T follicular helper cell (primary cell): ENCODE measurements at places on chromosomes 6 and 20.

GRCh38 chr20:59835448-59836395, 97.7 kb downstream of the SYCP2 start:
- DNase-seq, result no peak

DNA sequence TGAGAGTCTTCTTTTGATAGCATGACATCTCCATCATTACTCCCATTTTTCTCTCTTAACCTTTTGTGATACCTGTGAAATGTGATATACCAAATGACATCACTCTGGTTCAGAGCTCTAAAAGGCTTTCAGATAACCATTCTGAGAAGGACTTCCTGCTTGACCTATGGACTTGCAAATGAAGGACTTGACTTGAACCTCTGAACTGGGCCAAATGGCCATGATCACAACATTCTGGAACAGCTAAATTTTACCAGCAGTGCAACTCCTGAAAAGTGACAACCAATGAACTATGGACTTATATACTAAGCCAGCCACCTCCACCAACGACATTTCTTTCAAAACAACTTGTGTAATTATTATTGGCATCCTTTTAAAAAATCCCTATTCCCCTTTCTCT, 1085.8 kb upstream of the CITED2 start:
- DNase-seq, result no peak

GRCh38 chr6:73710470-73710869, 14.5 kb downstream of the CD109 start:
- no peak for DNase-seq

DNA sequence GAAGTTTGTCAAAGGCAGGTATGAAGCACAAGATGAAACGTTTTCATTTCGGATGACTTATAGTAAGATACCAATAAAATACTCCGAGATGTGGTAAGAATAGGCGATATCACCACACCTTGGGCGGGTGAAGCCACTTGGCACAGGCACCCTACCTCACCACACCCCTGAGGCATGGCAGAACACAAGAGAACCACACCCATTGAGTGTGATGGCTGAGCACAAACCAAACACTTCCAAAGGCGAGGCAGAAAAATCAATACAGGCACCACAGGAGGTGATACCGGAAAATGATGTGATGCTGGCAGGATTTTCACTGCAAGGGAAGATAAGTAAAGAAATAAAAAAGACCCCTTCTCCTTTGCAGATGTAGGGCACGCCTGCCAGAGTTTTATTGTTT, 332.9 kb upstream of the PRDM1 start:
- DNase-seq, result no peak

GRCh38 chr20:1462001-1462400, 4.6 kb downstream of the NSFL1C start:
- DNase-seq, result no peak
